ENCODE measurements at places on chromosomes 1 and 21.

GRCh38 chr1:74375376-74375775 lies 137.0 kb downstream of the LRRC53 start:
- DNase-seq: no peak

DNA sequence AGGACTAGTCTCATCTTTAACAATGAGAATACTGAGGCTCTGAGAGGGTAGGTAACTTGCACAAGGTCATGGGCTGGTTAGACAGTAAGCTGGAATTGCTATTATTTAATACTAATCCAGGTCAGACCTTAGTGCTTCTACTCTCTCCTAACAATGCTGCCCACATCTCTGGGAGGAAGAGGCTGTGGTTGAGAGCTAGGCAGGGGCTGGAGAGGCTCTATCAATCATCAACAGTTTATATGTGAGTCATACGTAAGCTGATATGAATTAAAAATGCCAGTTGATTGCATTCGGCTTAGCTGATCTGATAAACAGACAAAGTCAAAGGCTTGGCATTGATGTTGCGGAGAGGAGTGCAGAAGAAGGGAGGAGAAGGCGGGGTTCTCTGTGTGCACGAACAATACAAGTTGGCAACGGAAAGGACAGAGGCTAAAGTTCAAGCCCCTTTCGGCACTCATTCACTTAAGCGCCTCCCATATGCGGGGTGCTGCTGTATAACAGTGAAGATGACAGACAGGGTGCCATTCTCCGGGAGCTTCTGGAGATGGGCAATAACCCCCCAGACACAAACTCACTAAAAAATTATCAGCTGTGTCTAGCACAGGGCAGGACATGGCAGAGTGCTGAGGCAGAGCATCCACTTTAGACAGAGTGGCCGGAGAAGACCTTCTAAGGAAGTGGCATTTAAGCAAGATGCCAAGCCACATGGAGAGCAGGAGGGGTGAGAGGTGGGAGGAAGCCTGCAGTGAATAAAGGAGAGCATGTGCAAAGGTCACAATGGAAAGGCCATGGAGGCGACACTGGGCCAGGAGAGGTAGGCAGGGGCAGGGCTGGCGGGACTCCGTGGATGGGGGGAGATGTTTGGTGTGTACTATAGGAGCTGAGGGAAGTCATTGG lies 195.2 kb downstream of the ZSCAN20 start:
- DNase-seq: no peak

- no peak for DNase-seq
Measured at GRCh38 chr1:224196813-224197600, 14.0 kb downstream of the DEGS1 start.

GRCh38 chr1:63674238-63674864 lies 81.1 kb downstream of the PGM1 start:
- no peak for DNase-seq

- no peak for DNase-seq
Measured at GRCh38 chr1:44471911-44472453, 66.9 kb downstream of the RNF220 start.

DNA sequence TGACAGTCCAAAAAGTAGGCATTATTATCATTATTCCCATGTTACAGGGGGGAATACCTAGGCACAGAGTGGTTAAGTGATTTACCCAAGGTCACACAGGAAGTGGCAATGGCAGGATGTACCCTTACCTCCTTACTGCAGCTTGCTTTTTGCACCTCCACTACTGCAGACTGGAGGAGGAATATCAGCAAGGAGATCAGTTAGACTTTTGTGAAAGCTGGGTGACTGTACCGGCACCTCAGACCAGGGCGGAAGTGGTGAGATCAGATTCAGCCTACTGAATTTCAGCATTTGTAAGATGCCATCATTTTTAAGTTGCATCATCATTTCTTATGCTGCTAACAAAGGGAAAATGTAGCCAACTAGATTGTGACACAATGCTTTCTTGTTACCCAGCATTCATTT lies 4.5 kb downstream of the ADARB1 start:
- peak; percentile 90 for DNase-seq

DNA sequence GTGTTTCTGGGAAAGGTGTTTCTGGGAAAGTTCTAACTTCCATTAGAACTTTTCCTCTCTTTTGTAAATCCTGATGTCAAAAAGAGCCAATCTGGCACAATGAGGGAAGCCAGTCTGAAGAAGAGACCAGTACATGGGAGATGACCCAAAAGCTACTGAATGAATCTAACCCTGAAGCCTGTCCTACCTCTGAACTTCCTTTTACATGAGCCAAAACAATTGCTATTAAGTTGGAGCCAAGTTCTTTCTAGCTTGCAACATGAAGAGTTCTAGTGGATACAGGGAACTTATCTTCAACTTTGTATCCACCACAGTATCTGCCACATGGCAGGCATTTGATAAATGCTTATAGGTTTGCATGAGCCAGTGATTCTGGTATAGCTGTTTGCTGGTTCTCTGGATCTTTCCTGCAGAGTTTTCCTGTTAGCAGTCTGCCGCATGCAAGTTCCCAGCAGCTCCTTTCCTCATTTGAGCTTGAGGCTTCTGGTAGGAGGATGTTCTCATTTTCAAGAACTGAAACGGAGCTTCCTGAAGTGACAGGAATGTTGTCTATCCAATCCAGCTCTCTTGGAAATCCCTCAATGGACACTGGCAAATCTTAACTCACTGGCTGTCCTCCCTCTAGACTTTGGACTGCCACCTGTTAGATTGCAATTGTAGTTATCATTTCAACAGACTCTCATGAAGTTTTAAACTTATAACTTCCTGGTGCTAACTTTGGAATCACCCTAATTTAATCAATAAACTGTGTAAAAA lies 73.1 kb upstream of the LPGAT1 start:
- no peak for DNase-seq

DNA sequence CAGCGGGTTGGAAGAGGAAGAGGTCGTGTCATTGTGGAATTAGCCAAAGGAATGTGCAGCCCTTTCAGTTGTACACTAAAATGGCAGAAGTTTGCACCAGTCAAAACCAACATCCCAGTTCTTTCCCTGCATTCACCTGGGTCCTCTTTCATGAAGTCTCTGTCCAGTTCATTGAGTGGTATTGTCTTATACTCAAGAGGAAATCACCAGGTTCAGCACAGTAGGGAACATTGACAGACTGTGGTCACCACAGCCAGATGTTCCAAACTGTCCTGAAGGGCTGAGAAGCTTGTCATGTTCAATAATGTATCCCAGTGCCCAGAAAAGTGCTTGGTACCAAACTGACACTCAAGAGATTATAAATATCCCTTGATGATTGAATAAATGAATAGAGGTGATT lies 131.6 kb downstream of the GLUL start:
- no peak for DNase-seq

- no peak for DNase-seq
Measured at GRCh38 chr1:63046539-63046938, 262.6 kb downstream of the ATG4C start.

GRCh38 chr21:36706951-36707762 lies 8.2 kb downstream of the SIM2 start:
- no peak for DNase-seq

DNA sequence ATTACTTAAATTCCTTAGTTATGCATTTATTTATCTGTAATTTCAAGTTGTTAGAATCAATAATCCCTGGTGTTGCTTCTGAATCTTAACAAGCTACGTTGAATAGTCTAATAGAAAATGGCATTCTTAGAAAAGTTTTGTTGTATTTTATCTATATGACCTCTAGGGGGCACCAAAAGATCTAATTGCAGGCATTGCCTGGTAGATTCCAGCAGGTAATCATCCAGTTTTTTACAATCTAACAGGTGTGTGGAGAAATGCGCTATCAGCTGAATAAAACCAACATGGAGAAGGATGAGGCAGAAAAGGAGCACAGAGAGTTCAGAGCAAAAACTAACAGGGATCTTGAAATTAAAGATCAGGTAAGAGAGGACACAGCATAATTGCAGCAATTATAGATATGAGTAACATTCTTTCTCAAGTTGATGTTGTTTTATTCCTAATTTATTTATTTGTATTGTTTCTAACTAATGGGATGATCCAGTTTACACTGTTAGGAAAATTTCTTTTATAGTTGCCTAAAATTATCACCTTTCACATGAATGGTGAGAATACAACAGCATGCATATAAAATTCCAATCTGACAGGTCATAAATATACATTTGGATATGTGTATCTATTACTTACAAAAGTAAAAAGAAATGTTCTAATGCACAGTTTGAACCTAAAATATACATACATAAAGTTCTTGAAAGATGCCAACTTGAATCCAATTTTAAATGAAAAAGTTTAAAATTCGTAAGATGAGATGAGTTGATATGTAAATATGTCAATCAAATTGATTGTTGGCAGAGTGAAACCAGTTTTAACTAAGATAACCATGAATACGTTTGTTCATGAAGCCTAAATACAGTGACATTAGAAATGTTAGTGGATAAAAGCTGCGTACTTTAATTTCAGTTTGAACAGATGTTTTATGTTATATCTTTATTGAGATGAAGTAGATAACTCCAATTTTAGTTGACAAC lies 88.4 kb downstream of the SDCCAG8 start:
- DNase-seq: no peak

GRCh38 chr21:32257962-32258785 lies 20.7 kb downstream of the MIS18A start:
- DNase-seq: peak; percentile 48

DNA sequence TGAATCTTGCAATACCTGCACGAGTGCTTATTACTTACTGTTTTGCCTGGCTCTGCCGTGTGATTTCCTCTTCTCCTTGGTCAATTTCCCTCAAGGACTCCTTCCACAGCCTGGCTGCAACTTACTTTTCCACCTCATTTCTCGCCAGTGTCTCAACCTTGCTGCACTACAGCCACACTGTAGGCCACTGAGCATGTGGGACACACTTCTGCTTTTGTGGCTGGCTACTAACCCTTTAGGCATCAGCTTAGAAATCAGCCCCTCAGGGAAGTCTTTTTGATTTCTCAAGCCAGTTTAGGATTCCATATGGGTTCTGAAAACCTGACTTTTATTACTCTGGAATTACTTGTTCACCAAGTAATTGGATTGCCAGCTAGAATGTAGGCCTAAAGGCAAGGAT lies 5.2 kb upstream of the DMRTB1 start:
- DNase-seq: no peak

GRCh38 chr1:196387766-196388165 lies 220.5 kb downstream of the KCNT2 start:
- DNase-seq: no peak

DNA sequence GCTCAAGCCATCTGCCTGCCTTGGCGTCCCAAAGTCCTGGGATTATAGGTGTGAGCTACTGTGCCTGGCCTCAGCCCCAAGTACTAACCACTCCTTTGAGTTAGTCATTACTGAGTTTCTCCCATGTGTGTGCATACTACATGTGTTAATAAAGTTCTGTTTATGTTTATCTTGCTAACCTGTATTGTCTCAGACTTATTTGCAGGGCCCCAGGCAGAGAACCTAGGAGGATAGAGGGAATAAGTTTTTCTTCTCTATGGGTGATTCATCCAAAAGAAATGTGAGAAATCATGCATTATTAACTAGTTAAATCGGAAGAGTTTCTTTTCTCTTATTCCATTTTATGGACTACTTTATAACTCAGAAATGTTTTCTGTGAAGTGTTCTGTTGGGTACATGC lies 203.9 kb upstream of the CACYBP start:
- DNase-seq: no peak

DNA sequence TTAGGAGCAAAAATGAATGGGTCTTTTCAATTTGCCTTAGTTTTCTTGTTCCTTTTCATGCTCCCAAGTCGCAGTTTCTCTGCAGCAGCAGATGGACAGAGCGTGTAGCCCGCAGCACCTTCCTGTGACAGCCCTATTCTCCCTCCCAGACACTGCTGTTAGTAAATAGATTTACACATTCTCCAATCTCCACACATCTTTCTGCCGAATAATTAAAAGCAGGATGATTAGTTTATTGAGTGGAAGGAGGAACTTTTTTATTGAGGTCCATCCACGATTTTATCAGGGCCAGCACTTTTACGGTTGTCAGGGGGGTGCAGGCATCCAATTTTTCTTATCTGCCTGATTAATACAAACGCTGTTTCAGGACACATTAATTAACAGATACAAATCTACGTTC lies 98.2 kb upstream of the USH2A start:
- no peak for DNase-seq

GRCh38 chr1:54767526-54767925 lies 3.2 kb upstream of the PARS2 start:
- DNase-seq: no peak

DNA sequence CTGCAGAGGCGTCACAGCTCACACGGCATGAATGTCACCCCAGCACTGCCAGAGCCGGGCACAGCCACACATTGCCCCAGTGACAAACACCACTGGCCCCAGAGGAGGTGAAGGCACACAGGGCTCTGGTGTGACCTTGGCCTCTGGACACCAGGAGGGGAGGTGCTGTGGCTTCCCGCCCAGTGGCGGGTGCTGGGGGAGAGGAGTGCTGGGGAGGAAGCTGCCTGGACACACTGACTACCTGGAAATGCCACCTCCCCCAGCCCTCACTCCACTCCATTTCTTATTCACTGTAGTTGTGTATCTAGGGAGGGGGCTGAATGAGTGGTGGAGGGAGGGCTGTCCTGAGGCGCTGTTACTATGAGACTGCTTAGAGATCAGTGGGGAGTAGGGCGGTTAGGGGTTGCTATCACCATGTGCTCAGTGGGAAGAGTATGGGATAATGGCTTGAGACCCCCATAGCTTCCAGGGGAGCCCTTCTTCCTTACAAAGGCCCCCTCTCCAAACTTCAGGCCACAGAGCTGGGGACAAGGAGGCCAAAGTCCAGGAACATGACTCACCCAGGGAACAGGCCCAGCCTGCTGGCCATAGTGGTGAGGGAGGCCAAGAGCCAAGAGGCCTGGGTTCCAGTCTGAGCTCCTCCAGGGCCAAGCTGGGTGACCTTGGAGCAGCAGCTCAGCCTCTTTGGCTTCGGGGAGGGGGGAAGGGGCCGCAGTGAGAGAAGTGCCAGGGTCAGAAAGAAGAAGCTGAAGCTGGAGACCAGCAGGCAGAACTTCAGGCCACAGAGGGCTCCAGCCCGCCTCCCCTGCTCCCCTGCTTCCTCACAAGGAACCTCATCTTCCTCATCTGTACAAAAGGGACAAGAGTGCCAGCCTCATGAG lies 40.1 kb downstream of the AHDC1 start:
- no peak for DNase-seq

DNA sequence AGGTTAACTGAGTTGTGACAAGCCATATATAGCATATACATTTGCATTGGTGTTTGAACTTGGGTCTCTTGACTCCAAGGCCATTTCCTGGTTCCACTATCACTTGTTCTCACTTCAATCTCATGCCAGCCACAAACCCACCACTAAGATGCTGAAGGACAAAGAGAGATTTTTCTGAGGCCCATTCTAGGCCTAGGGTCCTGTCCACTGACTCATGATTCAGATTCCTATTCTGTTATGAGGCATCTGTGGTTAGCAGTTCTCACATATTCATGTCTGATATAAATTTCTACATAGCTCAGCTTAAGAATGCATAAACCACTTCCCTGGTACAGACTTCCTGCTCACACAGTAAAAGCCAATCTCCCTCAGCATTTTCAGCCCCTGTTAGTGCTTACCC lies 326.1 kb upstream of the BEND5 start:
- DNase-seq: no peak
